ENCODE measurements at places on chromosomes 3 and 15.

DNA sequence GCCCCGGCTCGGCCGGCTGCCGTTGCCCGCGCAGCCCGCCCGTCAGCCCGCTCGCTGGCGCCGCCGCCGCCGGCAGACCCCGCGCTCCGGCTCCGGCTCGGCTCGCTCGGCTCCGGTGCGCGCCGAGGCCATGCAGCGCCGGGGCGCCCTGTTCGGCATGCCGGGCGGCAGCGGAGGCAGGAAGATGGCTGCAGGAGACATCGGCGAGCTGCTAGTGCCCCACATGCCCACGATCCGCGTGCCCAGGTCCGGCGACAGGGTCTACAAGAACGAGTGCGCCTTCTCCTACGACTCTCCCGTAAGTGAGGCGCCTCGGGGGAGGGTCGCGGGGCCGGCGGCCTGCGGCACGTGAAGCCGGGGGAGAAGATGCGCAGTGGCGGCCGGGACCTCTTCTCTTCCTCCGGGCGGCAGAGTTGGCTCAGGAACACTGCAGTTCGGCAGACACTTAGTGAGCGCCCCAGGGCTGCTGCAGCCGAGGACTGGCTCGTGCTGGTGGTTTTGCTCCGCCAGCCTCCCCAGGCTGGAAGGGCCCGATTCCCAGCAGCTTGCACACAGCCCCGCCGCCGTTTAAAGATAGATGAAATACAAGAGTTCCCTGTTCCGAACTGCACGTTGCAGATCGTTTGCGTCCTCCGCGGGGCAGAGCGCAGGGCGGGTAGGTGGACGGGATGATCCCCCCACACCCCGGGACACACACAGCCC lies 407 bp downstream of the USP13 start:
- DNase-seq: peak; percentile 39

DNA sequence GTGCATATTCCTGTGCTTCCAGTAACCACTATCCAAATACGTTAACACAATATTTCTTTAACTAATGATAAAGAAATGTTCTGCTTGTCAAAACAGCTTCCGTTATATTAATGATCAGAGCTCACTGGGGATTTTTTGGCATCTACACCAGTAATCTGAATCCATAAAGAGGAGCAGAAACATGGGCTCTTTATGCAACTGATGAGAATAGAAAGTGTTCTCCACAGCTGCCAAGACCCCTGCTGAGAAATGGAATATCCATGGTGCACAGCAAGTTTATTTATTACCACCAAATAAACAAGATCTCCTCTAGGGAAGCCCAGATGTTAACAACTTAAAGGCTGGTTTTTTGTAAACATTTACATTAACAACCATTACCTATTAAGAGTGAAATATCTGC lies 54.5 kb downstream of the ALDH1A2 start:
- no peak for DNase-seq

GRCh38 chr3:10667269-10667668 lies 148.8 kb upstream of the SLC6A11 start:
- no peak for DNase-seq

- DNase-seq: no peak
Measured at GRCh38 chr15:71658827-71659729, 151.3 kb upstream of the NR2E3 start.

GRCh38 chr3:143810953-143811265 lies 37.4 kb downstream of the SLC9A9 start:
- no peak for DNase-seq

GRCh38 chr15:62241135-62241770 lies 76.2 kb upstream of the C2CD4B start:
- DNase-seq: no peak

Data from stimulated activated CD8-positive, alpha-beta memory T cell treated with anti-CD3 and anti-CD28 coated beads, Interleukin-15, amount 100 ng/mL, for 48 hours (primary cell).